SHP77 (cell line): ENCODE measurements at places on chromosomes 2 and 18.

GRCh38 chr18:77131652-77132368, 773 bp downstream of the MBP start:
- no peak for DNase-seq

DNA sequence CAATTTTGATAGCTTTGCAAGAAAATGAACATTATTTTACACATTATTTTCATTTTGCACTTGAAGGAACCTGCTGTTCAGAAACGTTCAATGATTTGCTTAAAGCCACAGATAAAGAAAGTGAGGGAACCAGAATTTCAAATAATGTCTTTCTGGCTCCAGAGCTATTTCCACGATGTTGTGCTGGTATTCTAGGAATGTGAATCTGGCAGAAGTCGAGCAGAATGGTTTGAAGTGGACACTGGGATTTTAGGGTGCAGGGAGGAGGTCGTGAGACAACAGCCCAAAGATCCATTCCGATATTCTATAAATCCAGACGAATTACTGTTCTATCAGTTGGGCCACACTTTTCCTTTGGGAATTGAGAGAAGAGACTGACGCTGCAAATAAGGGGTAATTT, 2.2 kb downstream of the CCDC102B start:
- no peak for DNase-seq

DNA sequence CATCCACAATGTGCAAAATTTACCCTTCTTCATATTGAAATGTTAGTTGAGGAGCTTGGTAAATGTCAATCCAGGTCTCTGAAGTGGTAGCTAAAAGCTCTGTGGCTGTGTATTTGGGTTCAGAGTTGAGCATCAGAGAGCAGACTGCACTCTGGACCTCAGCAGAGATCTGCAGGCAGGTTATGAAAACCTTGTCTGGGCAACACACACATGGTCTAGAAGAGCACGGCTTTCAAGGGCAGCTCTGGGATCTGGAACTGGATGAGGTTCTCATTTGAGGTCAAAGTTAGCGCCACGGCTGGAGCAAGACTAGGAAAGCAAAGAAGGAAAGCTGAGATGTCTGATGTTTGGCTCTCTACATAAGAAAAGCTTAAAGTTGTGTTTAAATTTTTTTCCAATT, 243.0 kb downstream of the SH3BP4 start:
- DNase-seq = no peak

GRCh38 chr18:12818243-12818642, 65.8 kb downstream of the PTPN2 start:
- no peak for DNase-seq

DNA sequence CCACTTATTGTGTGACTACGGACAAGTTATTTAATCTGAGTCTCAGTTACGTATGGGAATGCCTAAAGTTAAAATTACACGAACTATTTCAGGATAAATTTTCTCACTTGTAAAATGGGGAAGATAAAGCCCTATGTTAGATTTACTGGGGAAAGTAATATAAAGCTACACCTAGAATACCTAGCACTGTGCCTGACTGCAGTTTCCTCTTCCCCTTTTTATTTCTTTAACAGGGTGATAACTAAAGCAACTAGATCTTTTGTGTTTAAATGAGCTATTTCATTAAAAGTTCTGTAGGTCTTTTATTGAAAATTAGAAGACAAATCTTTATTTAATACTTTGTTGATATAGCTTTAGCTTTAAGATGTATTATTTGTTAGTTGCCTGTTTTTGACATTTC, 5.0 kb downstream of the B3GNT2 start:
- DNase-seq = no peak

GRCh38 chr2:238263204-238264071, 23.6 kb upstream of the HES6 start:
- DNase-seq = peak; percentile 73

DNA sequence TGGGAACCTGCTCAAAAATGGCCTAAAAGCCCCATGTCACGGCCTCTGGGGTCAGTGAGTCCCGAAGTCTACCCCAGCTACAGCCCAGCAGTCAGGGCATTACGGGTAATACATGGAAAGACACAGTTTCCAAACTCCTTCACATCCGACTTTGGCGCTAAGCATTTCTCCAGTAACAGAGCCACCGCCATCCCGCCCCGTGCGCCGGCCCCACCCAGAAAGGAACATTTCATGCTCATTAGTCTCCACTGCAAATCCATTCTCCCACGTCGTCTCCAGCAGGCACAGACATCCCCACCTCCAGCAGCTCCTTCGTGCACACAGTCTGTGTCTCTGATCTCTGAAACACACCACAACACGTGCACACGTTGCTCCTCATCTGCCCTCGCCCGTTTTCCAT, 509.2 kb upstream of the ID2 start:
- no peak for DNase-seq

GRCh38 chr18:12038082-12038638, 55.5 kb upstream of the ANKRD62 start:
- DNase-seq = no peak

DNA sequence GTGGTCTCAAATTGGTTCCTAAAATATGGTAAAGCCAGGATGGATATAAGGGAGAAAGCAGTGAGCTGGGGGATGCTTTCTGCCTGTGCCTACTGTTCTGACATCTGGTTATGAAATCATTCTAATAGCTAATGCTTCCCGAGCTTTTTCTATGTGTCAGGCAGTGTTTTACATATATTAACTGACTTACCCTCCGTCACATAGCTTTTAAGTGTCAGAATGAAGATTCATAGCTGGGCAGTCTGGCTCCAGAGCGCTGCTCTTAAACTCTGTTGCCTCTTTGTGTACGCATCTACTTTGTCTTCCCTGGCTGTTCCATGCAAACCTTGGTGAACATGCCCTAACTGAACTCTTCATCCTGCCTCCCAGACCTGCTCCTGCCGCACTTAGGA, 195.7 kb downstream of the LPIN1 start:
- DNase-seq = no peak

DNA sequence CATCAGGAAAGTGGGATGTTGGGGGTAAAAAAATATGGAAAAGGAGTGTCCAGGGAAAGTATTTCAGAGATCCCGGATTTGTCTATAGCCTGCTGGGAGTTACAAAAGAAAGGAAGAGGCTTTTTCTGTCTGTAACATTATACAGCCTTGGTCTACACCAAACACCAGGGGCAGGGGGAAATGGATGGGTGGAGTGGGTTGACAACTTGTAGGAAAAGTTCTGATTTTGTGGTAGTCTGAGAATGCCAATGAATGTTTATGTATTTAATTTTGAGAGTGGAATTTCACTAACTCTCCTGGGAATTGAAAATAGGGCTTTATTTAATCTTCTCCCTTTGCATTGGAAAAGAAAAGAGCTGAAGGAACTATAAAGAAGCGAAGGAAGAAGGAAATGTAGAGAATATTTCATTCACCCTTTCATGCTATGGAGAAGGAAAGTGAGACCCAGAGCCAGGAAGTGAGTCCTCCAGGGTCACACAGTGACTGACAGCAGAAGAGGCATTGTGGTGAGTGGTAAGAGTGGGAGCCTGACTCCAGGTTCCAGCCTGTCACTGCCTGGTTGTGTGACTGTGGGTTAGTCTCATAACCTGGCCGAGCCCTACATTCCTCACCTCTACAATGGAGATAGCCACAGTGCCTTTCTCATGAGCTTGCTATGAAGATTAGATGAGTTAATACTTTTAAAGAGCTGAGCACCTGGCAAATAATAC, 346.3 kb upstream of the TNP1 start:
- no peak for DNase-seq

DNA sequence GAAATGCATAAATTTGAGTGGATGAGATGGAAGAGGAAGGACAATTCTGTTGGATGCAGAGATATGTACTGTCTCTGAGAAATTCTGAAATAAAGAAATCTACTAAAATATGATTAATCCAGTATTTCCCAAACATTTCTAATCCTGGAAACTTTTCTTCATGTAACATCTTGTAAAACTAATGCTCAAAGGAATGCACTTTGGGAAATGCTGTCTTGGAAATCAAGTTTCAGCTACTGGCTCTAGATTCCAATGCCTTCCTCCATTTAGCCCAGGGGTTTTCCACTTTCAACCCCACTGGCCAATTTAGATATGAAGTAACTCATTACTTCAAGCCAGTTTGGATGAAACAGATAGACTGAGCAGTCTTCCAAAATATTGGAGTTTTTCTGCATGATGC, 355.1 kb downstream of the TXNL1 start:
- no peak for DNase-seq

GRCh38 chr2:239793086-239793485, 232.1 kb downstream of the NDUFA10 start:
- DNase-seq = no peak

- peak; percentile 49 for DNase-seq
Observed at GRCh38 chr2:2271469-2271941, 59.6 kb downstream of the MYT1L start.

DNA sequence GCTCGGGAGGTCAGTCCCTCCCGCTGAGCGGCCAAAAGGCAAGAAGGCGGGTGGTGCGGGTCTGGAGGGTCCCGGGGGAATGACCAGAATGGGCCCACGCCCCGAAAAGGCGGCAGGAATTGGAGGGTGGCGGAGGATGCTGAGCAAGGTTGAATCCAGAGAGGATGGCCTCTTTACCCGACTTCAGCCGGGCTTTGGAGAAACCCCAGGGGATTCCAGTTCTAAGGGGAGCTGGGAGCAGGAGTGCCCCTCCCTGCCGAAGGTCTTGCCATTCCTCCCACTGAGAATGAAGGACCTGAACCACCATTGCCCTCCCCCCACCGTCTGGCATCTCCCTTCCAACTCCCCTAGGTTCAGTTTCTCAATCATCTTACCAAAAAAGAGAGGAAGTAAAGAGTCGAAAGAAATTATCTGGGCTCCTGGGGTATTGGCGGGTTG, 38.9 kb upstream of the ATP6V1B1 start:
- no peak for DNase-seq

GRCh38 chr2:32436150-32436549, 79.3 kb downstream of the BIRC6 start:
- no peak for DNase-seq

GRCh38 chr18:36392164-36392978, 94.9 kb downstream of the FHOD3 start:
- DNase-seq = no peak
